ENCODE measurements at places on chromosomes 13 and 19.

- no peak for DNase-seq
Measured at GRCh38 chr13:42453091-42453645, 120.8 kb upstream of the TNFSF11 start.

DNA sequence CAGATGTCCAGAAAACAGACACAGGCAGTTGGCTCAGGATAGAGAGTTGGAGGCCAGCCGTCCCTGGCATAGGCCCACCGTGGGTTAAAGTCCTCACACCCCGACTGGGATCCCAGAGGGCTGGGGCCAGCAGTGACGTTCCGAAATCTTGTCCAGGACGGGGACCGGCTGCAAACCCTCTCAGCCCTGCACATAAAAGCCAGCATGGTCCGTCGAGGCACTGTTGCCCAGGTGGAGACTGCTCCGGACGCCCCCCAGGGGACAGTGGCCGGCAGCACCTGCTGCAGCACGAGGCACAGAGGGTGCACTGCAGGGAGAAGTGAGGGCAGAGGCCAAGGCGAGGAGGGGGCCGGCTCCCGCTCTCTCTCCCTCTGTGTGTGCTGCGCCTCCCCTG, 4.3 kb upstream of the IFNL2 start:
- DNase-seq = no peak

- no peak for DNase-seq
Measured at GRCh38 chr19:15374105-15374651, 5.4 kb downstream of the AKAP8 start.

GRCh38 chr13:106568299-106569003, 514 bp upstream of the ARGLU1 start:
- no peak for DNase-seq

- DNase-seq = no peak
Measured at GRCh38 chr13:79541426-79542049, 60.6 kb downstream of the NDFIP2 start.

GRCh38 chr13:43363156-43363953, 340.0 kb downstream of the DNAJC15 start:
- DNase-seq = no peak

DNA sequence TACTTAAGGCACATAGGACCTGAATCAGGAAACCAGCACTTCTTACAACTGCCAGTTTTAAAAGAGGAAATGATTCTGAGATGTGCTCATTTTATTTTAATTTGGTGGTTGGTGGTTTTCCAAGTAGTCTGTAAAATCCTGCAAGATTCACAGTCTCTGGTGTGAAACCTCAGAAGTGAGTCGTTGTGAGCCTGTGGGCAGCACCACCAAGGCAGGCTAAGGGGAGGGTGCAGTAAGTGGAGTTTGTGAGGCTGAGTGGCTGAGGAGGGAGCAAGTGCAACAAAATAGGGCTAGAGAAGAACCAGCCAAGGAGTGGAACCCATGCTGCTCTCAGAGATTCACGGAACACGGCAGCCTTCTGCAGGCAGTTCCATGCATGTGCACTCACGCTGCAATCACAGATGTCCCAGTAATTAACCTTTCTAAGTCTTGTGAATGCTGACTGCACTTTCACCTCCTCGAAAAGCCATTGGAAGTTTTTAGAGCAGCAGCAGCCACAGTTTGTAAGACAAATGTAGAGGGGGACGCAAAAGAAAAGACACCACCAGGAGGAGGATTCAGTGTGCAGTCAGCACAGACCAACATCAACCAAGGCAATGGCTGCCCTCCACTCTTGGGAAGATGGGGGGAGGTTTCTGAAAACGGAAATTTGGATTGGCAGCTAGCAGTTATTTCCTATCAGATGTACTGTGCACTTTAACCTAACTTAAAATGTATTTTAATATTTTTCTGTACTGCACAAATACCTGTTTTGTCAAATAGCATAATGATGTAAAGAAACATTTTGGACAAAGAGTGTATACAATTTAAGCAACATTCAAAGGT, 44.9 kb downstream of the ESD start:
- DNase-seq = no peak

GRCh38 chr19:13051557-13052165, 51.0 kb downstream of the LYL1 start:
- no peak for DNase-seq

DNA sequence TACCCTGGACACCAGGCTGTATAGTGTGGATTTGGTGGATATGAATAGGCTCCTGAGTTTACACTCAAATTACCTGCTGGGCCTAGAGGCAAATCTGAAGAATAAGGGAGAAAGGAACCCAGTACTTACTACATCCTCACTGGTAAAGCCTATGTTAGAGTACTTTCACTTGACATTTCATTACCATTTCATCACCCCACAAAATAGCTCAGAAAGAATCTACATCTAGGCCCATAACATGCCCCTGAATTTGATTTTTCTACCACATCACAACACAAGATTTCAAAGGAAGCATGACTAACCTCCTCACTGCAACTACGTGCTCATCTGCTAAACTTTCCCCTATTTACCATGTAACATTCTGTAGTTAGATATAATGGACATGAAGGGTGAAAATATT, 43.3 kb downstream of the VWA8 start:
- DNase-seq = no peak

GRCh38 chr13:111958612-111959395, 108.1 kb upstream of the SOX1 start:
- DNase-seq = no peak

DNA sequence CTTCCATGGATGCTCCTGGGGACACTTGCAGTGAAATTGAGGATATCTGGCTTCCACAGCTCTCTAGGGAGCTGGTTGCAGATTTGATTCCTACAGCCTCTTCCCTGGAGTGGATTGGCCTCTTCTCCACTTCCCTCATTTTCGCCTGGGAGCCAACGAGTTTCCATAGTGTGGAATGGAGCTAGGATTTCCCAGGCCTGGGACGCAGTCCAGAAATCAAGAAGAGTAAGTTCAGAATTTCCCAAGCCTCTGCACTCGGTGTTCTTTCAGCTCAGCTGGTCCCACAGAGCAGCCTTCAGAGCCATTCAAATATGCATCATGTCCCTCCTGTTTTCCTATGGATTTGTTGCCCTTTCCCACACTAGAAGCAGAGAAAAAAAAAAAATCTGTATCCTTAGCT, 68.2 kb downstream of the RAP2A start:
- no peak for DNase-seq

- no peak for DNase-seq
Measured at GRCh38 chr13:25233861-25234260, 53.4 kb downstream of the MTMR6 start.

Measured in omental fat pad (tissue), 4 donors.